Astrocyte of the hippocampus (primary cell): ENCODE measurements at places on chromosomes 1 and 21.

GRCh38 chr1:111015222-111015621 is 51.5 kb upstream of the LRIF1 start:
- DNase-seq: no peak

GRCh38 chr1:119748040-119748439 is 20.7 kb downstream of the HMGCS2 start:
- DNase-seq: no peak

DNA sequence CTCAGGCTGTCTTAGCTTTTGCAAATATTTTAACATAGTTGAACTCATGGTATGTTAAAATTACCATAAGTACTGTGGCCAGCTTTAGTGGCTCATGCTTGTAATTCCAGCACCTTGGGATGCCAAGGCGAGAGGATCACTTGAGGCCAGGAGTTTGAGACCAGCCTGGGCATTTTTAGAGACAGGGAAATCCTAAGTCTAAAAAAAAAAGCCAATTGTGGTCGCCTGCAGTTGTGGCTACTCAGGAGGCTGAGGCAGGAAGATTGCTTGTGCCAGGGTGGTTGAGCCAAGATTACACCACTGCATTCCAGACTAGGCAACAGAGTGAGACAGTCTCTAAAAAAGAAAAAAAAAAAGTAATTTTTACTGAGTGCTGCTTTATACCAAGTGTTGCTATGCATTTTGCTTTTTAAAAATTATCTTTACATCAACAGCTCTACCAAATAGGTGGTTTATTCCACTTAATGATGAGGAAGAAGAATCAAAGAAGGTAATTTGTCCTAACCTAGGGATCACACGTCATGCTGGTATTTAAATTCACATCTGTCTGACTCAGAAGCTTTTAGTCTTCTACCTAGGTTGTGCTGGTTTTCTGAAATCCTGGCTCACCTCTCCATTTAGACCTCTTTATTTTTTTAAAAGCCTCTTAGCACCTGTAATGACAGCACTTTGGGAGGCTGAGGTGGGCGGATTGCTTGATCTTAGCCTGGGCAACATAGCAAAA is 16.8 kb downstream of the PPP1R12B start:
- DNase-seq: peak; percentile 86

- DNase-seq: peak; percentile 24
Measured at GRCh38 chr1:225772848-225773247, 4.8 kb upstream of the SRP9 start.

DNA sequence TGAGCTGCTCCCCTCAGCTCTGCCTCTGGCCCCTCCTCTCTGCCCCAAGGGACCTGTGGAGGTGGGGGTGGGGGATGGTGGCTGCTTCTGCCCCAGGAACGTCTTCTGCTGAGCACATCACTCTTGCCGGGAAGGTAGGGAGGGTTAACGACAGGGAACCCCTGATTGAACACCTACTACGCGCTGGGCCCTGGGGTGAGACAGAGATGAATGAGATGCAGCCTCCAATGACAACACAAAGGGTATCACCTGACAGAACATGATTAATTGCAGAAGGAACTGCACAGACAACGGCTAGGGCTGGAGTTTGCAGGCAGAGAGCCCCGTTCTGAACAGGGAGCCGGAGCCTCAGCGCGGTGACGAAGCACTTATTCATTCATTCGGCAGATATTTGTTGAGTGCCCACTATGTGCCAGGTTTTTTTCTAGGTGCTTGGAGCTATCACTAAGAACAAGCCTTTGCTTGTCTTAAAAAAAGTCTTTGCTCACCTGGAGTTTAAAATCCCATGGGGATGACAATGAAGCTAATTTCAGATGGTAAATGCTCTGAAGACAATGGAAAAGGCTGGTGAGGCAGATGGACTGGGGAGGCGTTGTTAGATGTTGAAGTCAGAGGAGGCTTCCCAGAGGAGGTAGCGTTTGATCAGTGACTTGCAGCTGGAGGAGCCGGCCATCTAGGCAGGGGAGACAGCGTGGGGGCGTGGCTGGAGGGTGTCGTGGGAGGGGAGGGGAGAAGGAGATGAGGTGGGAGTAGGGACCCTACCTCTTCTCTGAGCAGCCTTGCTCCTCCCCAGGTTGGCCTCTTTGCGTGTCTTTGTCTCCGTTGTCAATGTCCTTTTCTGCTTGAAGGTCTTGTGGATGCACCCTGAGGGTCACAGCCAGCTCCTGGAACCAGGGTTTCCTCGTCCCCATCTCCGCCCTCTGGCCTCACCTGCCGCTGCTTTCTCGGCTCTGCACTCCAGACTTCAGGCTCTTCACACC is 103.1 kb upstream of the CSF3R start:
- DNase-seq: no peak

DNA sequence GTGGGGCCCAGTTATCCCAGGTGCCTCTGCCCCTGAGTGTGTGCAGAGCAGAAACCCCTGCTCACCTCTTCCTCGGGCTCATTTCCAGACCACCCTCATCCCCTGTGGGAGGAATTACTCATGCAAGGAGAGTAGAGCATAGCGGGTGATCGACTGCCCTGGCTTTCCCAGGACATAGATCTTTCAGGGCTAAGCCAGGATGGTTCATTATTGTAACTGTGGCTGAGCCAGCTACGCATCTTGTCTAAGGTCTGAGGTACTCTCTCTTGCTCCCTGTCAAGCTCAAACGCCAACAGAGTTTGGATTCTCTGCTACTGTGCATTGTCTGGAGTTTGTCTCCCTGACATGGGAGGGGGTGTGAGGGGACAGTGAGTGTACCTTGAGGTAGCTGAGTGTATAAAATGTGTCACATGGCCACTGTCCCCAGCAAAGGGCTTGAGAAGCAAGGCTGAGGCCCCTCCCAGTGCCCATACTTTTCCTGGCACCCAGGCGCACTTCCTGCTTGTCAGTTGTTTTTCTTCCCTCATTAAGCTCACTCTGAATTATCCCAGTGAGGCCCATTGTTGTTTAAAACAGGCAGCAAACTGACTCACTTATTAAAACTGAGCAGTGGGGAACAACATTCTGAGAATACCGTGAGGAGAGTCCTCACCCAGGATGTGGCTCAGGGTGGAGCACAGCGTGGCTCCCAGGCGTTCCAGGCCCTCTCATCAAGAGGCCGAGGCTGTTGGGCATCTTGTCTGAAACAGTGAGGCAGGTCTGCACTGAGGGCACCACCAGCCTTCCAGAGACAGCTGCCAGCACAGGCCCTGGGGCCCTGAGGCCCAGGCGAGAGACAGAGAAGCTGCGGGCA is 92.9 kb downstream of the LAMC2 start:
- DNase-seq: peak; percentile 86

DNA sequence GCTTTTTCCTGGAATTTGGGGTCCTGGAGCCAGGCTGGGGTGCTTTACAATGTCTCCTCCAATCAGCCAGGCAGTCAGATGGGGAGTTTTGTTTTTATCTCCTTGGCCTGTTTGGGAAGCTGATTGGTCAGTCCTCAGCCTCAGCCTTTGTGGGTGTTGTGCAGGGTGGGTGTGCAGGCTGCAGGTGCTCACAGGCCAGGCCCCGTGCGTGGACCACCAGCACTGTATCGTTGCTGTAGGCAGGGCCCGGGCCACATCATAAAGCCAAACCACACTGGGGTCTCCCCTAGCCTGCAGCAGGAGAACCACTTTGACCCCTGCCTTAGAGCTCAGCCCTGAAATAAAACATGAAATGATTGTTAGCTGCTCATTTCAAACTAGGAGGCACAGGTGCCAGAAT is 8.6 kb downstream of the PRDM16 start:
- DNase-seq: no peak

DNA sequence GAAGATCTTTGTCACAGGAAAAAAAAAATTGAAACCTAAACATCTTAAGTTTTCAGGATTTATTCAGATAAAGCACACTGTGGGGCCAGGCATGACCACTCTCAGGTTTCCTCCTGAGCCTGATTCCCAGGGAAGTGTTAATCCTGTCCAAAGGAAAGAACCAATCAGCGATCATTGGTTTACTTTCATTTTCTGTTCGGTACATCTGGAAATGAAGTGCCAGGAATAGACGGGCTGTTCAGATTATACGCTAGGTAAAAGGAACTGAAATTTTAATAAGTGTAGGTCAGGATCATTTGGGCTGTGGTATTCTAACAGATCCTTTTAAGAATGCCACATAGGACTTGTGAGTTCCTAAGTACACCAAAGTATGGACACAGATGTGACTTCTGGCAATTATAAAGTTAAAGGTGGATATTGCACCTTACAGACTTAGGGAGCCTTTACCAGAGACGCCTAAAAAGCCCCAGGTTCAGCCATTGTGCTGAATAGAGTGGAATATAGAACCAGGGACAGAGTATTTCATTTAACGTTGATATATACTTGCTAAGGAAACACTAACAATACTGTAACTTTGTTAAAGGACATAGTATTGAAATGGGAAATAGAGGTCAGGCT is 9.3 kb upstream of the CACYBP start:
- DNase-seq: no peak

GRCh38 chr1:110672001-110672752 is 2.6 kb downstream of the KCNA3 start:
- DNase-seq: no peak

- peak; percentile 31 for DNase-seq
Measured at GRCh38 chr1:218837051-218837450, 336.6 kb upstream of the LYPLAL1 start.

DNA sequence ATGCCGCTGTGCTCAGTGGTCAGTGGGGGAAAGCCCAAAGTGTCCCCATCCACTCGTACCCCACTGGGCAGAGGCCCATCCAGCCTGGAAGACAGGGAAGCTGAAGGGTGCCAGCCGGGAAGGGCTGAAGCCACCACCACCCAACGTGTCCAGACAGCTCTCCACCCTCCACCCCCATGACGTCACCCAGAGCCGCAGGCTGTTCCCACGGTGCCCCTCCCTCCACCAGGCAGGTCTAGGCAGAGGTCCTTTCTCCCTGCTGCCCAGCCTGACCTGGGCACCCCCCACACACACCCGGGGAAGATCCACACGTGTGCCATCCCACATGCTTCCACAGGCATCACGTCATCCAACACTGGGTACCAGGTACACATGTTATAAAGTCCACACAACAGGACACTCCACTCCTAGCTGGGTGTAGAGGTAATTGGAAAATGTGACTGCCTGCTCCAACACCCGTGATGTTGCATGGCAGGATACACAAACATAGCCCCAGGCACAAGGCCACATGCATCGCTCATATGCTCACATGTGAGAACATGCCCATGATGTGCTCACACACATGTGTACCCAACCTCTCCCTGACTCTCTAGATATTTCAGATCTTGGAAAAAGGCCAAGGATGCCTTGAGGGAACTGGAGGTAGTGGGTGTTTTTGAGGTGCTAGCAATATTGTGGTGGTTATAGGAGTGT is 5.1 kb upstream of the ARHGAP30 start:
- no peak for DNase-seq

DNA sequence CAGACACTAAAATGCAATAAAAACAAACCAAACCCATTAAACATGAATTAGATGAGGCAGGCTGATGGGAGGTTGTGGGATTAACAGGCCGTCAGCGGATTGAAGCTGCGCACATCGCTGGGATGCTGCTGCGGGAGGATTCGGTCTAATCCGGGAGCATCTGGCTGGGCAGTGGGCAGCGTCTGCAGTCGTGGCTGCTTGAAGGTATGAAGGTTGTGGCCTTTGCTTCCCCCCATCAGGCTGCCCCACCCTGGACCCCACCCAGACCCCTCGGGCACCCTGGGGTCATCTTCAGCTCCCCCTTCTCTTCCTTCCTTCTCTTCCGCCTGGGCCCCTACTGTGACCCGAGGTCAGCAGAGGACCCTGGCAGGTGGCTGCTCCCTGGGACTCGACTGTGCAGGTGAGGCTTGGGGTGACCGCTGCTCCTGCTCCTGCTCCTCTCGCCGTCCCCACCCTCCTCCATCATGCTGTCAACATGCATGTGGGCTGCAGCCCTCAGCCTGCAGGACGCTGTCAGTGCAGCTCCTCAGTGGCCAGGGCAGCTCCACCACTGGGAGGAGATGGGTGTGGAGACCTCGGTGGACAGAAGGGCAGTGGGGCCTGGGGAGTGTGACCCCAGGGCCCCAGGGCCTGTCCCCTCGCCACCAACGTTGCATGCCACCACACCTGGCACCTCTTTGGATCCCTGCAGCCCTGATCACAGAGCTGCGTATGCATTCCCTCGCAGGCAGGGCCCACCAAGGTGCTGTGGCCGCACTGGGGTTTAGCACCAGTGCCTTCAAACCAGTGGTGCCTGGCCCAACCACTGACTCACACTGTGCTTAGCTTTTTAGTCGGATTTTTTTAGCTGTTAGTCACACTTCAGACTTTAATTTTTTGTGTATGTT is 112.2 kb upstream of the COL6A1 start:
- peak; percentile 69 for DNase-seq

DNA sequence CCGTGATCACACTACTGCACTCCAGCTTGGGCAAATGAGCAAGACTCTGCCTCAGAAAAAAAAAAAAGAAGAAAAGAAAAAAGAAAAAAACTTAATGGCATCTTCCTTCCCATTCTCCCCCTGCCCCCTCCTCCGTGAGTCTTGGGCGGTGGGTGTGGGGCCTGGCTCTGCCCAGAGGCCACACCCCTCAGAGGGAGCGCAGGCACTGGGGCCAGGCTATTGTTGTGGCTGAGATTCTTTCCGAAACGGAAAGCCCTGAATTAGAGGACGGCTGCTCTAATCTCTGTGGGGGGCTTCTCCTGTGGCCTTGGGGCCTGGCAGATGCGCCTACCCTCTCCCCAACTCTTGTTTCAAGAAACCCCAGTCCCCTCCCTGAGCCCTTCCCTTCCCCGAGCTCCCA is 4.1 kb upstream of the FAM110D start:
- no peak for DNase-seq

DNA sequence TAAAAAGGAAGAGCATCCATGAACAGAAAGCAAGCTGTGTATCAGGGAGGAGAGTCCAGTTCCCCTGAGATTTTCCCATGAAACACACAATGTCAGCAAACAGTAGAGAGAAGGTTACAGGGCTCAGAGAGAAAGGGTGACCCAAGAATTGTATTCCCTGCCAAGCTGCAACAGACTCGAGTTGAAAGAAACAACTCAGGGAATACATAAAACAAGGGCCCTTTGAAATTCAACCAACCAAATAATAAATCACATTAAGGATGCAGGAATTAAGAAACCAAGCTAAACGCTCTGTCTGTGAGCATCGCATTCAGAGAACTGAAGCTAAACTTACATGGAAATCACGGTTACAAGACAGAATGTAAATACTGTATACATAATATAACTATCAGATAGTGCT is 20.2 kb downstream of the S100A16 start:
- DNase-seq: peak; percentile 58

GRCh38 chr1:153608742-153609584 is 4.0 kb downstream of the S100A16 start:
- DNase-seq: peak; percentile 93

DNA sequence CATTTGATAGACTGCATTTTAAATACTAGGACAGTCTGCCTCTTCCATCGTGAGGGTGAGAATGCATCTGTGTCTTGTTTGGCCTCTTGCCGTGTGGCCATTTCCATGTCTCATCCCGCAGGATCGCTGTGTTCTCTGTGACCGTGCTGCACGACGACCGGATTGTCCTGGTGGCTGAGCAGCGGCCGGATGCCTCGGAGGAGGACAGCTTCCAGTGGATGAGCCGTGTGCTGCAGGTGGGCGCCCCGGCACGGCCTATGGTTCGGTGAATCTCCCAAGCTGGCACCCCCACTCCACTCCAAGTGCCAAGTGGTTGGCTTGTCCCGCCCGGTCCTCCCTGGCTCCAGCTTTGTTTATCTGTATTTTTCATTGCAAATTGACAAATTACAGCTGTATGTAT is 55.2 kb downstream of the S100B start:
- DNase-seq: no peak

- no peak for DNase-seq
Measured at GRCh38 chr1:41328780-41329640, 32.2 kb upstream of the FOXO6 start.

GRCh38 chr1:239392271-239392670 is 5.9 kb downstream of the CHRM3 start:
- DNase-seq: no peak

GRCh38 chr1:66312271-66312990 is 221.5 kb upstream of the SGIP1 start:
- DNase-seq: no peak
